Naive thymus-derived CD4-positive, alpha-beta T cell (primary cell): ENCODE measurements at places on chromosomes 7 and 10. TPM values are rescaled to one million over a fixed set of nuclear protein-coding genes. Genes with fewer than 3 reads are reported as not detected.

Gene GDF10
- total RNA-seq: 0.16 TPM

Gene DKK1
- not detected for total RNA-seq

Gene CRYGN
- 0.61 TPM for total RNA-seq

Gene ATP6V0A4
- total RNA-seq: not detected

Gene CLRN3
- total RNA-seq: not detected

Gene TRPV6
- not detected for total RNA-seq

Gene OR2A25
- not detected for total RNA-seq

Gene FAM180A
- not detected for total RNA-seq

Gene CALN1
- total RNA-seq: not detected in 2 replicates

Gene MKX
- not detected for total RNA-seq

Gene SDK1
- total RNA-seq: 1.7 TPM

- no peak for DNase-seq
Observed at GRCh38 chr10:94088926-94089381, 95.2 kb downstream of the PLCE1 start.

- no peak for DNase-seq
Observed at GRCh38 chr7:103009466-103010185, 65.0 kb downstream of the FBXL13 start.

- no peak for DNase-seq
Observed at GRCh38 chr7:131562941-131563340, 6.5 kb upstream of the PODXL start.

GRCh38 chr7:2159176-2159520 lies 73.6 kb downstream of the MAD1L1 start:
- no peak for DNase-seq

DNA sequence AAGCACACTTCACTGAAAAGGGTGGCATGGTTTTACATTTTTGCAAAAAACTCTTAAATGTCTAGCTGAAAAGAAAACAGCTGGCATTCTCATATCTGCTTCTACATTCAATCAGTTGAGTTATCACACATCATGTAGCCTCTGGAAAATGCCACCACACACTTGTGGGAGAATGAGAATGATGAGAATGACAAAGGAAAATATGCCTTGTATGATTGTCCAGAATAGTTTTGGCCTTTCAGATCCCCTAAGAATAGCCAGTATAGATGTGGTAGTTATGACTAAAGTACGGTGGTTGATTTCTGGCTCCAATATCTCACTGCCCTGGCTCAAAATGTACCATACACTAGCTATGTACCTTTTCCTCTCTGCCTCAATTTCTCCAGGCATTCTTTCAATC lies 30.2 kb upstream of the FRMD4A start:
- DNase-seq: no peak

DNA sequence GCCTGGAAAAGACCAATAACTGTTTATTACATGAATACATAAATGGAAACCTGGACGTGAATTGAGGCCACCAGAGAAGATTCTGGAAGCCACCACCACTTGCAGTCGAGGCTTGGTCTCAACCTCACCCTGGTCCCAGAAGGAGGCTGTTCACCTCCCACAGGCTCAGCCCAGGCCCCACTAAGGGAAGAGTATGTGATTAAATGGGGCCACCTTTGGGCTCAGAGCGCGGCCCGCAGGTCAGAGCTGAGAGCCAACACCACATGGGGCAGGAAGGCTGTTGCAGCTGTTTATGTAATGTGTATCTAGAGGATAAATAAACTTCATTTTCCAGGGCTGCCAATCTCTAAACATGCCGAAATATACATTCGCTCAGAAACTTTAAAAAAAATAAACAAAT lies 17.6 kb upstream of the FGFR2 start:
- no peak for DNase-seq

- DNase-seq: no peak
Observed at GRCh38 chr7:137439829-137440825, 96.6 kb upstream of the PTN start.

DNA sequence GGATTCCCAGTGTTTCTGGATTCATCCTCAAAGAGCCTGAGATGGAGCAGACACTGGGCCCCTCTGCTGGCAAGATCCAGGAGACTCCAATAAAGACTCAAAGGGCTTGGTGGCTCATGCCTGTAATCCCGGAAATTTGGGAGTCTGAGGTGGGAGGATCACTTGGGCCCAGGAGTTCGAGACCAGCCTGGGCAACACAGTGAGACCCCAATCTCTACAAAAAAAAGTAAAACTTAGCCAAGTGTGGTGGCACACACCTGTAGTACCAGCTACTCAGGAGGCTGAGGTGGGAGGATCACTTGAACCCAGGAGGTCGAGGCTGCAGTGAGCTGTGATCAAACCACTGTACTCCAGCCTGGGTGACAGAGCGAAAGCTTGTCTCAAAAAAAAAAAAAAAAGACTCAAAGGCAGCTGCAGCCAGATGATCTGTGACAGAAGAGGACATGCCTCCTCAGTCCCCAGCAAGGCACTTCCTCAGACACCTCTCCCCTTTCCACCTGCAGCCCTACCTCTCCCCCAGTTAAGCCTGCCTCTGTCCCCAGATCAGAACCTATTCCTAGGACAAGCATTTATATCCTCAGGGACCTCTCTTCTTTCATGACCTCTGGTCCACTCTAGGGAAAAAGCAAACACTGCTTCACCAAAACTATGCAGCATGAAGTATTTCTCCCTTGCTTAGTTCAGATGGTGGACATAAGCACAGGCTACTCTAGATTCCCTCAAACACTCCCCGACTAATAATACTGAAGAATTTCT lies 27.9 kb downstream of the PDLIM1 start:
- DNase-seq: no peak

DNA sequence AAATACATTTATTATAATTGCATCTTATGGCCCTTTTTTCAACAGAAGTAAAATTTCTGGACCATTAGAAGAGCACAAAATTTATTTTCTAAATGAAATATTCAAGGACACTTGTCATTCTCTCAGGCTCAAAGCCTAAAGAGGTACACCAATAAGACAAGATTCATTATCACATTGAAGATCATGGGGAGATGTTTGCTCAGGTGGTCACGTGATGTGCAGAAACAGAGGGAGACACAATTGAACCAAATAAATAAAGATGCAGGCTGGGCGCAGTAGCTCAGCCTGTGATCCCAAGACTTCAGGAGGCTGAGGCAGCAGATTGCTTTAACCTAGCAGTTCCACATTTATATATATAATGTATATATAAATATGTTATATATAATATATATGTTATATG lies 53.2 kb upstream of the TMEM254 start:
- DNase-seq: no peak

GRCh38 chr10:65320236-65321026 lies 1605.4 kb upstream of the LRRTM3 start:
- no peak for DNase-seq

DNA sequence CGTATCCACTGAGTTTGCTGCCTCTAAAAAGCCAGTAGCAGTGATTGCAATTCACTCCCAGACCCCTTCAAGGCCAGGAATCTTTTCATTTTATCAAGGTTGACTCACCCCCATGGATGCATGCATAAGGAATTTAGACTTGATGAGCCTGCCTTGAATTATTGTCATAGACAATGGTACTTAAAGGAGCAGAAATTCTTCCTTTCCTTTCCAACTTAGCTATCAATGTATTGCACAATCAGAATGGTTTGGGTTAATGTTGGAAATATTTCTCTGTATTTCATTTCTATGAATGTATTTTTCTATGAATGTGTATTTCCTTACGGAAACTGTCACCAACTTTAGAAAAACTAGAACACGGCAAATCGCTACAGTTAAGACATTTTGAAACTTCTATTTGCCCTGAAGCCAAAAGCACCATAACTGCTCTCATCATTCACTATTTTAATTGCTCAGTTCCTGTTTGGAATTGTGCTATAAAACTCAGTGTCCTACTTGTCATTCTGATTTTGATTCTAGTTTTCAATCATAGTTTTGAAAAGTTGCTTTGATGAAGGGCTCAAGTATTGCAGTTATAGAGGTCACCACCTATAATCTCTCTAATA lies 355.7 kb upstream of the AKR1E2 start:
- no peak for DNase-seq

DNA sequence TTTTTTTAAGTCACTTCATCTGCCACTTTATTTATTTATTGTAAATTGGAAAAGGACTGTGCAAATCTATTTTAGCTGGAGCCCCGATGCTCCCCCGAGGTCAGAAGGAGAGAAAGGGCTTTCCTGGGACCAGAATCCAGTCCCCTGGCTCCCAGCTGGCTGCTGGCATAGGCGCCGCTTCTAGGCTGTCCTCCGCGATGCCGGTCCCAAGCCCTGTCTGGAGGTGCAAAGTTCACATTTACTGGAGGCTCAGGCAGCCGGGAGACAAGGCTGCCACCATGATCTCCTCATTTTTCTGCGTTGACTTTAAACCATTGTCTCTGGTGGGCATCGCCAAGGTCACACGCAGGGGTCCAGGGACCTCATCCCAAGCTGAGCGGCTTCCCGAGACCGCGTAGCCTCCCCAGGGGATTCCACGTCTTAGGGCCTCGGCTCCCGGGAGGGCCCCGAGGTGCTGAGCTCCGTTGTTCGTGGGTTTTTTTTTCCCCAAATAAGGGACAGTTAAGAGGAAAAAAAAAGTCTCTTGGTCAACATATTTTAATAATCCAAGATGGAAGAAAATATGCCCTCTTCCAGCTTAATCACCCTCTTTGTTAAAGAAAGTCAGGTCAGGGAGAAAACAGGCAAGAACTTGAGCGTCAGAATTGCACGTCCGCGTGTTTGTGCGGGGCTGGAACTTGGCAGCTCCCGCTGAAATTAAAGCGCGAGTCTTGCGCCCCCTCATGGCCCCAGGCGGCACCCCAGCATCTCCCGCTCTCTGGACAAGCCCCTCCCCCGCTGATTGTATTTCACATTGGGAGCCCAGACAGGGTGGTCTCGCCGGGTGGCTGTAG lies 11.9 kb downstream of the RGR start:
- no peak for DNase-seq

- DNase-seq: no peak
Observed at GRCh38 chr7:135942614-135943013, 34.5 kb downstream of the MTPN start.

GRCh38 chr7:44894888-44895580 lies 9.7 kb upstream of the PURB start:
- no peak for DNase-seq

- no peak for DNase-seq
Observed at GRCh38 chr7:126755381-126755780, 497.4 kb downstream of the GRM8 start.

DNA sequence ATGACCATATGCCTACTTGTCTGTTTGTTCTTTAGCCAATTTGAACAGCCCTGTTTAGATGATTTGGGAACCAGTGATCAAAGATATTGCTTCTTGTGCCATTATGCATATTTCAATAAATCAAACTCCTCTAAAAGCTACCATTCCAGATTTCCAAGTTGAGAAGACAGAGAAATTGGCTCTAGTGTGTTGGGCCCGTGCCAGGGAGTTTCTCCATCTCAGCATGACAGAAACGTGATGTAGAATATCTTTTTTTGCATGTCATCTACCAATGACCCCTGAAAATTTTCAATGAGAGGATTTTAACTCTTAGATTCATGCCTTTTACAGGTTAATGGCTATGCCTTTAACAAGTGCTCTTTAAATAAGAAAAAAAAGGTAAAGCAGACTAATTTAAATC lies 50.7 kb upstream of the CABCOCO1 start:
- DNase-seq: no peak

- DNase-seq: no peak
Observed at GRCh38 chr7:83155407-83155806, 7.3 kb downstream of the PCLO start.

DNA sequence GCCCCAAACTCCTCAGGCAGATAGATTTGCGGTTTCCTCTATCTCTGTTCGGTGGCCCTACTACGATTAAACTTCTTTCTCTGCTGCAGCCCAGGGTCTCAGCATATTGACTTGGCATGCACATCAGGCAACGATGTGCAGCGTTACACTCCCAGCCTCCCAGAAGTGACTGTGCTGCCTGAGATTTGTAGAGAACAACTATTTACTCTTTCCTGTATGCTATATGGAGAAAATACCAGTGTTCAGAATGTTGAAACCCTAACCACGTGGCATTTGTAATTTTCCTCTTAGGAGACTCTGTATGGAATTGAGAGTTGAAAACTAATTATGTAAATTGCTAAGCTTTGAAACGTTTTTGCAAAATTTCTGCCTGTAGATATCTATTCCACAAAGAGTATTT lies 50.9 kb downstream of the GNAI1 start:
- no peak for DNase-seq

GRCh38 chr7:50246551-50246950 lies 58.0 kb upstream of the IKZF1 start:
- no peak for DNase-seq

- no peak for DNase-seq
Observed at GRCh38 chr10:120657371-120657770, 193.8 kb upstream of the WDR11 start.

DNA sequence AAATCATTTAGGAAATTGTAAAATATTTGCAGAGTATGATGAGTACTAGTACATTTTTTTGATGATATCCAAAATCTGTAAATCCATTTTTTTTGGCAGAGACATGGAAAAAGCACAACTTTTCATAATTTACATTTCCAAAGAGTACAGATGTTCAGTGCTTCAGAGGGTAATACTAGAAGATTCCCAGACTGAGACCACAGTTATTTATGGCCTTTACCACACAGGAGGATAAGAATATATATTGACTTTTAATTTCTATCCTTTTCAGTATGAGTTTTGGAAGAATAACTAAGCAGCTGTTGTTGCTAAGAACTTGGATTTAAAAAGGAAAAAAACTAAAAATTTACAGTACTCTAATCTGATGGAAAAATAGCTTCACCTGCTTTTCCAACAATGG lies 61.9 kb downstream of the HGF start:
- DNase-seq: no peak

DNA sequence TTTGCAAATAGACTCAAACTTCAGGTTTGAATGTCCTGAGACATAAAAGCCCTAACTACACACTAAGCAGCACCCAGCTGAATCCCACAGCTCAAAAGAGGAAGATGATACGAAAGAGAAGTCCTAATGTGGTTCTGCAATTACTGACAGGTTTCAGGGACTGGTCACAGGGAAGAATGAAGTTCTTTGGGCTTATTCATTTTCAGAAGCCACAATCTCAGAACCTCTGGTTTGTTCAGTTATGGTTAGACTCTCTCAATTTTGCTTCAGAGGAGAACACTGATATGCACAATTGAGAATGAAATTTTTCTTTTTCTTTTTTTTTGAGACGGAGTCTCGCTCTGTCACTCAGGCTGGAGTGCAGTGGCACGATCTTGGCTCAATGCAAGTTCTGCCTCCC lies 94.6 kb upstream of the FAM180A start:
- no peak for DNase-seq

GRCh38 chr10:126663328-126663727 lies 7.2 kb downstream of the C10orf90 start:
- no peak for DNase-seq

- DNase-seq: no peak
Observed at GRCh38 chr10:105963334-105963884, 1201.1 kb downstream of the SORCS1 start.
